M059J (cell line): ENCODE measurements at places on chromosomes 1 and 21. TPM values are rescaled to one million over a fixed set of nuclear protein-coding genes. Genes with fewer than 3 reads are reported as not detected.

DNA sequence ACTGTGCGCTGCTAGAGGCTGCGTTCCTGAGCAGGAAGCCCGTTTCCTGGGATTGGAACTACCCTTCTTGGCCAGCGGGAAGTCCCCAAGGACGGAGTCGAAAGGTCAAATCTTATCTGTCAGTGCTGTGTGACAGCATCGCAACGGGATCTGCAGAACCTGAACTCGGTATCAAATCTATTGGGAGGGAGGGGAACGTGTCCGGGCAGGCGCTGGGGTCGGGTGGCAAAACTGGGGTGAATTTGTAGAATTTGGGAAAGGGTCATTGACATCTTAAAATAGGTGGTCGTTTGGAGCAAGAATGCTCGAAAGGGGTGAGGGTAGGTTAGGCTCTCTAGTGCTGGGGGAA is 725 bp upstream of the ARPC5 start:
- no peak for DNase-seq

- peak; percentile 33 for DNase-seq
Observed at GRCh38 chr1:246527402-246528088, 20.5 kb upstream of the SMYD3 start.

The SLAMF1 gene
- not detected in 2 replicates for total RNA-seq

The DISP3 gene
- 0.02 TPM in 1 of 2 replicates, not detected in the other for total RNA-seq
